ENCODE measurements at places on chromosomes 6 and 20.

GRCh38 chr6:40956936-40957335, 82.1 kb downstream of the UNC5CL start:
- DNase-seq: no peak

GRCh38 chr20:36469973-36470372, 71.3 kb upstream of the MYL9 start:
- DNase-seq: no peak

DNA sequence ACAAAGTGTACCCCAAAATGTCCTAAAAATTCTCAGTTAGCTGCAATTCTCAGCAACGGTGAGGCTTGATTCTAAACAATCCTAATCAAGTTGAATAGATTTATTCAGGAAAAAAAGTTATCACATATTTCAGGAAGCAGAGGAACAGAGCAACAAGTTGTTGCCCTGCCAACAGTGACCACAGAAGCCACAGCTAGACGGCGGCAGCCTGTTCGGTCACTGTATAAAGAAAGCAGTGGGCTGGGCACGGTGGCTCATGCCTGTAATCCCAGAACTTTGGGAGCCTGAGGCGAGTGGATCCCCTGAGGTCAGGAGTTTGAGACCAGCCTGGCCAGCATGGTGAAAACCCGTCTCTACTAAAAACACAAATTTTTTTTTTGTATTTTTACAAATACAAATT, 171.2 kb upstream of the BMP5 start:
- DNase-seq: no peak

DNA sequence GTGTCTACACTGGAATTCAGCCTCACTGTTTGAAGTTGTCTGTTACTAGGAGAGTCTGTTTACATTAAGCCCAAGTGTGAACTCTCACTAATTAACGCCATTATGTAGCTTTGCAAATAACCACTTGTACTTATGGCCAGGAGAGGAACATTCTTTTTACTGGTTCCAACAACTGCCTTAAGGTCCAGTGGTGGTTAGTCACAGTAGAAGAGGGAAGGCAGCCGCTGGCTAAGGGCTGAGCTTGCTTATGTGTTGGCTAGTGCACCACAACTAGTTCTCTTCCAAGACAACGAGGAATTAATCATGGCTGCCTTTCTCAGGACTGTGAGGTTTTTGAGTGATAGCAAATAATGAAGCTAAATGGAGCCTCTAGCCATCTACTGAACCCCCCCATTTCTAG, 14.9 kb upstream of the SLC22A23 start:
- no peak for DNase-seq

- DNase-seq: peak; percentile 7
These were observed 31.0 kb downstream of the SIRPB1 start for GRCh38 chr20:1588533-1589460.

GRCh38 chr20:59665656-59666555, 61.6 kb downstream of the PHACTR3 start:
- no peak for DNase-seq

GRCh38 chr6:44653091-44653490, 265.6 kb downstream of the CDC5L start:
- DNase-seq: no peak

GRCh38 chr20:6644813-6645628, 122.5 kb upstream of the BMP2 start:
- no peak for DNase-seq

GRCh38 chr6:15406452-15406851, 160.6 kb downstream of the JARID2 start:
- DNase-seq: no peak

DNA sequence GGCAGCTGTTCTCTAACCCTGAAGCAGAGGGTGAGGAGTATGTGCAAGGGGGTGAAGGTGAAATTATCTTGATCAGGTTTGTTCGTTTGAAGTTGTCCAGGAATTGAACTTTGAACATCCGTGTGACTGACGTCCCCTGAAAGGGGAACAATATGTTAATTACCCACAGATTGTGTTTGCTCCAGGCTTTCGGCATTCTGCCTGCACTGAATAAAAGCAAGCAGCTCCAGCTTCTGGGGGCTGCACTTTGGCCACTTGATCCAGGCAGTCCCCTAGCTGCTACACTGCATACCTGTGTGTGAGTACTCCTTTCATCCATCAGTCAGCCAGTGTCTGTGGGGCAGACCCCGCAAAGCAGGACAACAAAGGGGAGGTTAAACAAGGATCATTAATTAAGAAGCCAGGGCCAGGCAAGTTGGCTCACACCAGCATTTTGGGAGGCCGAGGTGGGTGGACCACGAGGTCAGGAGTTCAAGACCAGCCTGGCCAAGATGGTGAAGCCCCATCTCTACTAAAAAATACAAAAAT, 104.8 kb upstream of the BTN3A2 start:
- no peak for DNase-seq

DNA sequence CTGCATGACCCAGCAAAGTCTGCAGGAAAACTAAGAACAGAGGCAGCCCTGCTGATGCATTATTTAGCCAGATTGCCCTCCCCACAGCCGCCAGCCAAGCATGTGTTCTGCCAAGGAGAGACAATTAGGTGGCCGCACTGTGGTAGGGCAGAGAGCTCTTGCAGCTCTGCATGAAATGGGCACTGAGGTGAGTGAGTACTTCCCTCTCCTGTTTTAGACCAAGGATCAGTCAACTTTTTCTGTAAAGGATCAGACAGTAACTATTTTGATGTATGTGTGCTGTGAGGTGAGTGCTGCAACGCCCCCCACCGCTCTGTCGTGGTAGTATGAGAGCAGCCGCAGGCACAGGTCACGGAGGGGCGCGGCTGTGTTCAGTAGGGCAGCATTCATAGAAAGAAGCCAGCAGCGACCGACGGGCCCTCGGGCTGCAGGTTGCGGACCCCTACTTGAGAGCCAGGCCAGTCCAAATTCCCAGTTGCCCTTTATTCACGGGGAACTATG, 23.8 kb upstream of the FAM50B start:
- no peak for DNase-seq

DNA sequence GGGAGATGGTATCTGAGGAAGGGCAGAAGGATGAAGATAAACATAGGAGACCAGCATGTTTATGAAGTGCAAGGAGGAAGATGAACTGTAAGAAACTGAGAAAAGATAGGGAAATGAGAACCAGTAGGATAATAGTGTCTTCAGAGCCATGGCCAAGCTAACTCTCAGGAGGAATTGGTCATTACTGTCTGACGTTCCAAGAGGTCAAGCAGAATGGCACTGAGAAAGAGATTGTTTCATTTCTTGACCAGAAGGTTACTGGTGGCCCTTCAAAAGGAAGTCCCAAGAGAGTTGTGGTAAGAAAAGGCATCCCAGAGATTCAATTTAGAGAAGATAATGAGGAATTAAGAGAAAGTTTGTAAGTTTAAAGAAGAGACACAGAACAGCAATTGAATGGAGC, 47.5 kb downstream of the EYA4 start:
- no peak for DNase-seq

- no peak for DNase-seq
These were observed 47.5 kb upstream of the ALDH8A1 start for GRCh38 chr6:134997133-134997995.

DNA sequence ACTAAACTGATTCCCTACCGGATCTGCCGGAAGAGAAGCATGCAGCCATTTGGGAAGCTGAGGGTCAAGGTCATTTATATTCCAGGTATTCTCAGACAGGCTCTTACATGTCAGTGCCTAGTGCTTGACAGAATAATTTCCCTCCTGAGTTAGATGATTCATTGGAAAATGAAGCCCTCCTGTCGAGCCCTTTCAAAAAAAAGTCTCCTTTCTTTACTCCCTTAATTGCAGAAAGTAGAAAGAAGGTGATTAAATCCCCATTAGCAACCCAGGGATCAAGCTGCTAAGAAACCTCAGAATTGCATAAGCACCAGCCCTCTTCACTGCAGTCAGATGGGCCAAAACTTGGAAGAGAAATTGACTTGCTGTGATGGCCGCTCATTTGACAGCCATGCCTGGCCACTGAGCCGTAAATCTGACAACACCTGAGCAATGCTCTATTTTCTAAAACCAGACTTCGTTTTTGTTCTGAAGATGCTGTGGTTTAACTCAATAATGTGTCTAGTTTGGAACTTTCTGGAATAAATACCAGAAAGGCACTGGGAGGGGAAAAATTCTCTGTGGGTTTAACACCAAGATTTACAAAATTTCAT, 61.0 kb upstream of the ARMH2 start:
- DNase-seq: no peak

- DNase-seq: no peak
These were observed 13.4 kb downstream of the RFPL4B start for GRCh38 chr6:112360498-112360897.

DNA sequence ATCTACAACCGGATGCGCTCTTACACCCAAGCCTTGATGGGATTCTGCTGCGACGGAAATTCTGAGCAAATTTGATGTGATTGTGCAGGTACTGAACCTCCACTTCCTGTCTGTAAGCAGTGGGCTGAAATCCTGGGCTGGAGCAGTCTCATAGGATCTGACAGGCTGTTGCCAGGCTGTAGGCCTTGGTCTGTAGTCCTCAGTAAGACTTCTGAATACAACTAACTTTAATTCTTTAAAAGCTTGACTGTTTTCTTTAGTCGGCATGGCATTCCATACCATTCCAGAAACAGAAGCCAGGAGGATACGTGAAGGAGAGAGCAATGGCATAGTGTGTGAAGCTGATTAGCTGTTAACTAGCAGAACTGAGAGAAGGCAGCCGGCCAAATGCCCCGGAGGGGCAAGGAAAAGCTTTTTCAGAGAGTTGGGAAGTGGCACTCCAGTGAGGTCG, 68.3 kb downstream of the ADTRP start:
- no peak for DNase-seq

- DNase-seq: no peak
These were observed 617.0 kb upstream of the ARID1B start for GRCh38 chr6:156160007-156160794.

DNA sequence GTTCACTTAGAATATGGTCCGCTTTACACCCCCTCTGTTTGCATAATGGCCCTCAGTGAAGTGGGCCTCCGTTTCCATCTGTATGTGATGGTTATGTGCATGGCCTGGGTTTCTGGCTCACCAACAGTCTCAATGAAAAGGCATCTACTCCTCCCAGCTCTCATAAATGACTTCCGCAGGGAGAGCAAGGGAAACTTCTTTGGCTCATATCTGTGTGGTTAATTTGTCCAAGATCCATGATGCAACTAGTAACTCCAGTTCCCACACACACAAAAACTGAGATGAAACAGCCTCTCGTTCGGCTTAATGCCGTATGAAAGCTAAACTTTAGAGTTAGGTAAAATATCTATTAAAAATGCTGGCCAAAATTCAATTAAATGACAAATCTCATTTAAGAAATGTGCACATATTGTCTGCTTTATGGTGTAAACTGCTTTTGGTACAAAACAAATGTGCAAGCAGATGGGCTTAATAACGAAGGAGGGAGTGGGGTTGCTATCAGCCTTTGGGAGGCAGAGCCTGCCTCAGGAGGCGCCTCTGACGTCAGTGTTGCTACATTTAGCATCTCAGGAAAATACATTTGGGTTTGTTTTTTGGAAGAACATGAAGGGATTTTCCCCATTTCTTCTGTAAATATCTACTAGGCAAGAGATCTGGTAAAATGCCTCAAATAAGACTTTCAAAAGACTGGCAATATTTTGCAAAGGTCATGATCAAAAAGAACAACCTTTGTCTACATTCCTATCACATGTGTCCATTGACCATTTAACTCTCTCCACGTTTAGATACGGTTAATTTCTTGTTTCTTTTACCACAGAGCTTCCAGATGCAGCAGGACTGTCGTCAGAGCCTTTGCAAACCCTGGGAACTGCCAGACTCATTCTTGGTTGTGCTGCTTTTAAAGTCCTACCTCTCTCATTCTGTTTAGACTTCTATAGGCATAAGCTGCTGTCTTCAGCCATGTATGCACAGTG, 96.8 kb downstream of the ARMC2 start:
- no peak for DNase-seq

- no peak for DNase-seq
These were observed 39.1 kb downstream of the FAM209B start for GRCh38 chr20:56572172-56572571.

DNA sequence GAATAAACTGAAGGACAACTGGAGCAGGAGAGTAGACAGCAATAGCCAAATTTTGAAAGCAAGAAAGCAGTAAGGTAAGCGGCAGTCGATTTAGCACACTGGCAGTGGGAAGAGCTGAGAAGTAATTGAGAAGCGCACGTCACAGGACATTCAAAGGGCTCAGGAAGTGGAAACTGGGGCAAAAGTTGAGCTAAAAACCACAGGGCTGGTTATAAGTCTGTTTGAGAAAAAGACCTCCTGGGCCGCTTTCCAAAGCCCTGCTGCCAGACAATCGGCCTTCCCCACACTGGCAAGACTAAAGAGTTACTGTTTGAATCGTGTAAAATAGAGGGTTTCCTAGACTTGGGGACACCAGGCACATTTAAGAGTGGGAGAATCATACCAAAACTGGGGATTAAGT, 161.4 kb downstream of the DNAH8 start:
- DNase-seq: no peak

DNA sequence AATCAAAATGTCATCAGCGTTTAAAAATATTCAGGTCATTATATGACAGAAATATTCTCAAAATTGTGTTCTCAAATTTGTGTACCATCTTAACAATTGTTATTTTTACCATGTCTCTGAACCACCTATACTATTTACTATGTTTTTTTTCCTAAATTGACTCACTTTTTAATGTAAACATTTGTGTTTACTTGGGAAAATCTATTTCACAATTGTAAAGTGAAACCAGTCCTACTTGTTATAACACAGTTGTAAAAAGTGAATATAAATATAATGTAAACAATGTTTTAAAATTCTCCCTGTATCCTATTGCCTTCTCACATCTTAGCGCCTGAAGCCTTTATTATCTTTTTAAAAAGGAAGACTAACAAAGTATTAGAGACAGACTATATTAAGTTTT, 83.5 kb downstream of the ADGRG6 start:
- DNase-seq: no peak

All from hematopoietic multipotent progenitor cell treated with erythropoietin and hydrocortisone succinate and interleukin-3 and kit ligand, for 15 days (in vitro differentiated cells).